Activated CD8-positive, alpha-beta memory T cell treated with anti-CD3 and anti-CD28 coated beads for 48 hours (primary cell): ENCODE measurements at places on chromosomes 16 and 17.

DNA sequence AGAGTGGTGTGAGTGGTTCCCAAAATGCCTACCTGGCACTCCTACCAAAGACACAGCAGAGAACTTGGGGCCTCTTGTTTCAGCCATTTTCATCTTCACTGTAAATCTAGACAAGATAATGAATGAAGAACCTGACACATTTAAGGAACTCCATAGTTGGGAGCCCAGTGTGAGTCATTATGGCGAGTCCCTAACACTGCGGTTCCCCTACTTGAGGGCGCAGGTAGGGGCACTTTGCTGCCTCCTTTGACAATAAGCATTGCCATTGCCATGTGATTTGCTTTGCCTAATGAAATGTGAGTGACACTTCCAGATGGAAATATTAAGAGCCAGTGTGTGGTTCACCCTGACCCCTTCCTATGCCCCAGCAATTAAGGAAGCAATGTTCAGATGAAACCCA is 517.6 kb downstream of the MAF start:
- DNase-seq, result no peak

DNA sequence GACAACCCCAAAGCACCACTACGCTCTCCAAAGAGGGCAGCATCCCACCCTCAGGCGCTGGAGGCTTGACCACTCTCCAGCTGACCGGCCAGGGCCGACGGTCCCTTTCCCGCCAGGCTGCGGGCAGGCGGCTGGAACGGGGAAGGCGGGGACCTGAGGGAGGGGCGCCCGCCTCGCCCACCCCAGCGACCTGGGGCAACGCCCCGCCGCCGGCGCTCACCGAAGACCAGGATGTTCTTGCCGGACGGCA is 431 bp downstream of the DYNC1LI2 start:
- no peak for DNase-seq

GRCh38 chr17:45277216-45277849 is 15.4 kb upstream of the SPATA32 start:
- peak; percentile 65 for DNase-seq

DNA sequence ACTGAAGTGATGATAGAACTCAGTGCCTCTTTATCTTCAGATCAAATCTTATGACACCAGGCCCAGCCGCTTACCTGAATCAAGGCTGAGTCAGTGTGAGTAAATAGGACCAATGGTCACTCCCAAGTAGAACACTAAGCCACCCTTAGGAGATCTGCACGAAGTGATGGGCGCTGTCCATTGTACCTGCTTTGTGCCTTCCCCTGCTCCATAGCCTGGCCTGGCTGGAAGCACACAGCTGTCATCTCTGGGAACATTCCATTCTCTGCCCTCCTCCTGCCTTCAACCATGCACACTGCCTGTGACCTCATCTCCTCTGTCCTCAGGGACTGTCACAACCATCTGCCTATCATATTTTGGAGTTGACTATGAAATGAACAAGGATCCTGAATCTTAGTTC is 279.5 kb upstream of the ASIC2 start:
- no peak for DNase-seq

GRCh38 chr17:21079196-21079595 is 36.4 kb upstream of the USP22 start:
- no peak for DNase-seq

DNA sequence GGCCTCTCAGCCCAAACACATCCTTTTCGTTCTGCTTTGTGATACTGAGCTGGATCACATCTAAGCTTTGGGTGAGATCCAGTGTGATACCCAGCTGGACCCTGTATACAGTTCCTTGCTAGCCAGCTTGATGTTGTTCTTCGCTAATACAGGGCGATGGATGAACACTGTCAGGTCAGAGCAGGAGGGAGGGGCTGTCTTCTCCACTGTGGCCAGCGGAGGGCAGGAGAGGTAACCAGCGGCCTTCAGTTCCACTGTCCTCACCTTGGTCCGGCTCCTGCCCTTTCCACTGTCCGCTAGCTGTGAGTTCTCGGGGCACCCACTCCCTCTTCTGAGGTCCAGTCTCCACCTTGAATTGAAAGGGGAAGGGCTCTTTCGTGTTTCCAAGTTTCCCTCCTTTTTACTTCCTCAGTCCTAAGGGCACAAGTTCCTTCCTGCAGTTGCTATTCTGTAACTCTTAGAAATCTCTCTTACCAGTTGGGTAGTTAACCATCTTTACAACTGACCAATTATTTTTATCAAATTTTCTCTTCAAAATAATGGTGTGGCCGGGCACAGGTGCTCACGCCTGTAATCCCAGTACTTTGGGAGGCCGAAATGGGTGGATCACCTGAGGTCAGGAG is 3.0 kb upstream of the ZNF213 start:
- no peak for DNase-seq

GRCh38 chr17:38958326-38958725 is 8.9 kb downstream of the FBXO47 start:
- no peak for DNase-seq

GRCh38 chr16:82900559-82900958 is 273.8 kb downstream of the CDH13 start:
- no peak for DNase-seq

GRCh38 chr16:22694887-22695382 is 119.0 kb upstream of the HS3ST2 start:
- no peak for DNase-seq

DNA sequence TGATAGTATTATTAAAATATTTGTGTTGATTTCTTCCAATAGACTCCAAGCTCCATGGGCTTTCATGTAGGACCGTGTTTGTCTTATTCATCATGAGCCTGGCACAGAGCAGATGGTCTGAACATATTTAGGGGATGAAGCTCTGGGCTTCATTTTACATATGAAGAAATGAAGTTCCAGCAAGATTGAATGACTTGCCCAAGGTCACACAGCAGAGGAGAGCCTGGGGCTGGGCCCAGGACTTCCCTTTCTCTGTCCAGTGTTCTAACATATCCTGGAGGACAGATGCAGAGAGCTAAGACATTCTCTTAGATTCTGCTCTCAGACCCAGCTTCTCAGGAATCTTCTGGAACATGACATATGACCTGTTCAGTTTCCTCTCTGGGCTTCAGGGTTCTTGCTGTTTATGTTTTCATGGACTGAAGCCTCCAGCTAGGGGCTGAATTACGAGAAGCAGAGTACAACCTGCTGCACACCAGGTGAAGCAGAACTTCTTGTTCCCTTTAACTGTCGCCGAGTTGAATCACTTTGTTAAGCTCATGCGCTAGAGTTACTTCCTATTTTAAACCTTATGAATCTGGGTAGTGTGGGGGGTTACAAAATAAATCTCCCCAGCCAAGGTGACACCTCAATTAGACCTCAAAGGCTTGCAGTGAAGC is 53.6 kb downstream of the GPRC5B start:
- DNase-seq, result no peak

GRCh38 chr17:67385122-67385988 is 8.3 kb downstream of the PITPNC1 start:
- no peak for DNase-seq

- no peak for DNase-seq
Observed at GRCh38 chr16:30740364-30741251, 7.6 kb upstream of the PHKG2 start.

GRCh38 chr16:81655469-81656162 is 123.5 kb upstream of the PLCG2 start:
- no peak for DNase-seq

DNA sequence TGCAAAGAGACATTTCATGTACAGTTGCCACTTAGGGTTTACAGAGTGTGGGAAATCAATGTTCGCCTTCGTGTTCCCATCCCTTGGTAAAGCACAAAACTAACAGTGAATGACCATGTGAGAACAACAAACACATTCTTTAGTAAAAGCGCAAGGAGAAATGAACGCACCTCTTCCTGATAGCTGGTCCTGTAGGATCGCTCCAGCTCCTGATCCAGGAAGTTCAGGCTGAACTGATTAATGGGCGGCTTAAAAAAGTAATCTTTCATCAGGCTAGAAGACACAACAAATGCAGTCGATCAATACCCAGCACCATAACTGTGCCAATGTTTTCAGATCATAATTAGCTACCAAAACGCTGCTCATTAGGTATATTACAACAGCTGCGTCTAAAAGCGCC is 108.3 kb upstream of the CREBBP start:
- no peak for DNase-seq
